Activated CD4-positive, alpha-beta T cell treated with anti-CD3 and anti-CD28 coated beads, Interleukin-2, amount 50 U/mL, for 16 hours (primary cell): ENCODE measurements at places on chromosomes 1 and 21.
A peak's percentile ranks its signal among the peaks of the same experiment; 100 is the strongest.

- no peak for DNase-seq
These were observed 2.1 kb upstream of the TDRD5 start for GRCh38 chr1:179589509-179589908.

DNA sequence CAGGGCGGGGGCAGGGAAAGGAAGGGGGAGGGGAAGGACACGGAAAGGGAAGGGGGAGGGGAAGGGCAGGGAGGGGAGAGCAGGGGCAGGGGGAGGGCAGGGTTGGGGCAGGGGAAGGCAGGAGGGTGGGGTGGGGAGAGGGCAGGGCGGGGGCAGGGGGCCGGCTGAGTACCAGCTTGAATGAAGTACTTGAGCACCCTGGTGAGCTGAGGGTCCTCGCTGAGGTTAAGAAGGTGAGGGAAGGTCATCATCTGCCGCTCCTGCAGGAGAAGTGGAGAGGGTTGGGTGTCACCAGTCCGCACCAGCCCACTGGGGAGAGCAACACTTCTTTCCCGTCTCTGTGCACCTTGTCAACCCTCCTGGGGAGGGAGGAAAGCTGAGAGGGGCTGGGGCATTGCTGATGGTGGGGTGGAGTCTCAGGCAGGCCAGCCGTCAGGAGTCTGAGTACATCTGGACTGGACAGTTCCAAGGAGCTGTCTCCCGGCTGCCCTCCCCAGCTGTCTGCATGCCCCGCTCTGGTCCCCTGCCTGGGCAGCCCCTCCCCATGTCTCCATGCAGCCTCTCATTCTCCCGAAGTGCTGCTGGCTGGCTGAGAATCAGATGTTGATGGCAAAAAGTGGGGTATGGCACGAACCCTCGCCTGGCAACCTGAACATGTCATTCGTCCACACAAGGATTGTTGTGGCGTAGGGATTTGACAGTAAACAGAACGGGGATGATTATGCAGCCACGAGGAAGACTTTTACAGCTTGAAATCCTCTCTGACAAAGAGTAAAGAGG is 70.0 kb downstream of the SCCPDH start:
- no peak for DNase-seq

DNA sequence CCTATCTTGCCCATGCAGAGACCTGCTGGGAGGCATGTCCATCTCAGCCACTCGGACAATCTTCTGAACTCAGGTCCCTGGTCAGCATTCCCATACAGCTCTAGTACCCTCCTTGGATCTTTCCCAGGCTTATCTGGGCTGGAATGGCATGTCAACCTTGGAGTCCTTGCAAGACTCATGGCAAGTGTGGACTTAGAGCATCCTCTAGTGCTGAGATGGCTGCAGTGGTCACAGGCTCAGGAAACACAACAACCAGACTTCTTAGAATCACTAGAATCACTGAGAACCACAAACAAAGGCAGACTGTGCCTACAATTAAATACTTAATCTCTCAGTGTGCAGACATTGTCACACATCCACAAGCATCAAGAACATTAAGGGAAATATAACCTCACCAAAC is 73.1 kb upstream of the TSHB start:
- DNase-seq, result peak; percentile 1

DNA sequence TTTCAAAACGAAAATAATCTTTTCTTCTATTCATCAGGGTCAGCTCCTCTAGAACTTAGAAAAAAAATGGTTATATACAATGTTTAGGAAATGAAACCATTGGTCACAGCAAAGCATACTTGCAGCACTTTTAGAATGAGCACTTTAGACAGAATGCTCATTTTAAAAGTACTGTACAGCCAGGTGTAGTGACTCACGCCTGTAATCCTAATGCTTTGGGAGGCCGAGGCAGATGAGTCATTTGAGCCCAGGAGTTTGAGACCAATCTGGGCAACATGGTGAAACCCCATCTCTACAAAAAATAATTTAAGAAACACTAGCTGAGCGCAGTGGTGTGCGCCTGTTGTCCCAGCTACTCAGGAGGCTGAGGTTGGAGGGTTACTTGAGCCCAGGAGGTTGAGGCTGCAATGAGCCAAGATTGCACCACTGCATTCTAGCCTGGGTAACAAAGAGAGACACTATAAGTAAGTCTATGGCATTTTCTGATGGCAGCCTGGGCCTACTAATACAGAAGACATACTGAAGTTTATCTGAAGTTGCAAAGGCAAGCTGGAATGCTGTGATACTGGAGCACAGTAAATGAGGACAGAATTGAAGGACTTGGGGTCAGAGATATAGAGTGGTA is 48.9 kb upstream of the ZNF326 start:
- peak; percentile 73 for DNase-seq

- DNase-seq, result no peak
These were observed 8.2 kb downstream of the NES start for GRCh38 chr1:156668801-156669637.

DNA sequence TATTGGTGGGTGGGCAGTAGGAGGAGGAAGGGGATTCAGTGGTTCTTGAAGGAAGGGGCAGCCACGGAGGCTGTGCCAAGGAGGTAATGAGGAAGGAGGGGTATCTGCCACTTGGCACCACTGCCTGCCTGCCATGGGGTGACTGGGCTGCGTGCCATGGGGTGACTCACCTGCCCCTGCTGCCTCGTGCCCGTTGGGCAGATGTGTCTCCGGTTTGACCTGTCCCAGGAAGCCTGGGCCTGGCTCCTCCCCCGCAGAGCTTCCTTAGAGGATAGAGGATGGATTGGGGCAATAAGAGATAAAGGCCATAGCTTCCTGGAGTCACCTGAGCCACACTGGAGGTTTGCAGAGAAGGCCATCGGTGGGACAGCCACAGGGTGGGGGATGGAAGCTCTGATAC is 1.7 kb downstream of the PADI3 start:
- no peak for DNase-seq

GRCh38 chr1:228735871-228736586 is 750 bp downstream of the RHOU start:
- DNase-seq, result no peak

DNA sequence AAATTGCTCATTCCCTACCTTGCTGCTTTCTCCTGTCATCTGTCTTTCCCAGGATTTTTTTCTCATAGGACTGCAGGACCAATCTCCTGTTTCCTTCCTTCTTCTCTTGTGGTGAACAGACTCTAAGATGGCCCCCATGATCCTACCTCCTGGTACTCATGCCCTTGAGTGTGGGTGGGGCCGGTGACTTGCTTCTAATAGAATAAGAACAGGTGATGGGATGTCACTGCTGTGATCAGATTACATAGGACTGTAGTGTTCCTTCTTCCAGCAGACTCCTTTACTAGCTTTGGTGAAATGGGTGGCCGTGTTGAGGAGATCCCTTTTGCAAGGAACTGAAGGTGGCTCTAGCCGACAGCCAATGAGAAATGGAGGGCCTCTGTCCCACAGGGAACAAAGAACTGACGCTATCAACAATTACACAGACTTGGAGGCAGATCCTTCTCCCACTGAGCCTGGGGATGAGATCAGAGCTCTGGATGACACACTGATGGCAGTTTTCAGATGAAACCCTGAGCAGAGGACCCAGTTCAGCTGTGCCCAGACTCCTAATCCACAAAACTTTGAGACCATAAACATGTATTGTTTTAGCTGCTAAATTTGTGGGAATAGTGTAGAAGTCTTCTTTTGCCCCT is 7.5 kb downstream of the GSTM3 start:
- DNase-seq, result no peak

GRCh38 chr1:905071-905749 is 18.5 kb upstream of the SAMD11 start:
- DNase-seq, result no peak

DNA sequence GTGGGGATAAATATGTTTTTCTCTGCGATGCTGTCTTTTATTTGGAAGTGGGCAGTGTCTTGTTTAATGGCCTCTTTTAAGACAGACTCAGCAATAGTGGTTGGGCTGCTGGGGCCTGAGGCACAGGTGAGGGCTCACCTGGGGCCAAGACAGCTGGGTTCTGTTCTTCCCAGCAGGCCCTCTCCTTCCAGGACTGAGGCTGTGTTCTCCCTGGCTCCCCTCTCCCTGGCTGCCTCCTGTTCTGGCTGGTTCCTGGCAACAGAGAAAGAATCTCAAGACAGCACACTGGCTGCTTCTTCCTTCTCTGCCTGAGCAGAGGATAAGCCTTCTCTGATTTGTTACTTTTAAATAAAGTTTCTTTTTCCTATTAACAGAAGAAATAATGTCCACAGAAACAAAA is 7.4 kb upstream of the GRHL3 start:
- DNase-seq, result no peak

DNA sequence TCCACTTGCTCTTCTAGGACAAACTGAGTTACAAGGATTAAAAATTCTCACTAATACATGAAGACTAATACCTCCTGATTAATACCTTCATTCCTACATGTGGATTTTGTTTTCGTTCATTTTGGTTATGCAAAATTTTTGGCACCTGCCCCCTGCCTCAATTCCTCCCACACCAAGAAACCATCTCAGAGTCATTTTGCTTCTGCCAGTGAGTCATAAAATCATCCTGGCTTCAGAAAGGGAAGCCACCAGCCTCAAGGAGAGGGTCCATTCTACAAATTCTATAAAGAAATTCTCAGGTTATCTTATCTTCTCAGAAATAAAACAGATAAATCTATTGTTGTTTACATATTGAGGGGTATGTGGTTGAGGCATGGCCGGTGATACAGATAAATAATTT is 103.2 kb upstream of the COA6 start:
- peak; percentile 57 for DNase-seq

DNA sequence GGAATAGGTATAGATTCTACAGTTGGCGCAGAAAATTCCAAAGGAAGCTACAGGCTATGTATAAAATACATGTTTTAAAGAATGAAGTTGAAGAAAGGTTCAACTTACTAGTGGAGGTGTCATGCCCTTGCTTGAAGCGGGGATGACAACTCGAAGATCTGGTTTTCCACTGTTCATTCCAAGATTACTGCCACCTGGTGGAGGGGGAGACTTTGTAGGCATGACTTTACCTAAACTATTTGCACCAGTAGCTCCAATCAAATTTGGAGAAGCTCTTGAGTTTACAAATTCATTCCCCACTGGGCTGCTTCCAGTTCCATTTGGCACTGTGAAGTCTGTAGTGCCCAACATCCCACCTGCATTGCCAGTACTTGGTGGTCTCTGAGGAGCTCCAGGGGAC is 81.7 kb downstream of the AXDND1 start:
- DNase-seq, result peak; percentile 2

DNA sequence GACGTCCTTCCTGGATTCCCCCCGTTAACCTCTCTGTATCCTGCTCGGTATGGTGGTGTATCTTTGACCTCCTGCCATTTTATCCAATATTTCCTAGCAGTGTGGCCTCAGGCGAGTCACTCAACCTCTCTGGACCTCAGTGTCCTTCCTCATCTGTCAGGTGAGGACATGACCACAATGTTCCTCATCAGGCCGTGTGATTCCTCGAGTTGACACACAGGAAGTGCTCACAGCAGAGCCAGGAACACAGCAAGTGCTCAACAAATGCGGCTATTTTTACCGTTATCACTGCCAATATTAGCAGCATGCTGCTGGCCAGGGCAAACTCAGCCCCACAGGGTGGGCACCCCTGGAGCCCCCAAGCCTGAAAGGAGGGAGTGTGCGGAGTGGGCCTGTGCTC is 450.2 kb downstream of the KIF26B start:
- no peak for DNase-seq
